ENCODE measurements at places on chromosomes 2 and 18.

- DNase-seq: no peak
These were observed 178.6 kb downstream of the SATB2 start for GRCh38 chr2:199279146-199279545.

DNA sequence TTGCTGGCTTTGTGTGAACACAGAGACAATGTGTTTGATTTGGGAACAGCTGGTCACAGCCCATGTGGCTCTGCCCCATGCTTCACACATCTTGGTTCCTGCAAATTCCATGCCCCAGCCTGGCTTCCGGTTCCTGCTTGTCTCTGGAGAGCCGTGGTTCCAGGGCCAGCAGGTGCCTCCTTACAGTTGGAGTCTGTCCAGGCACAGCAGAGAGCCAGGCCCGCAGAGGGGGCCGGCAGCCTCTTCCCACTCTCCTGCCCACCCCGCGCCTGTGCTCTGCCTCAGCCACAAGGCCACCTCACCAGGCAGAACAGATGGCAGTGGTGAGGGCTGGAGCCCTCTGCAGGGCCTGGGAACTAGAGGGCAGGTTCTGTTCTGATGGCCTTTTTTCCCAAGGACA is 81.5 kb downstream of the LDLRAD4 start:
- no peak for DNase-seq

- DNase-seq: peak; percentile 34
These were observed 51.1 kb downstream of the RTN4 start for GRCh38 chr2:54999182-54999581.

DNA sequence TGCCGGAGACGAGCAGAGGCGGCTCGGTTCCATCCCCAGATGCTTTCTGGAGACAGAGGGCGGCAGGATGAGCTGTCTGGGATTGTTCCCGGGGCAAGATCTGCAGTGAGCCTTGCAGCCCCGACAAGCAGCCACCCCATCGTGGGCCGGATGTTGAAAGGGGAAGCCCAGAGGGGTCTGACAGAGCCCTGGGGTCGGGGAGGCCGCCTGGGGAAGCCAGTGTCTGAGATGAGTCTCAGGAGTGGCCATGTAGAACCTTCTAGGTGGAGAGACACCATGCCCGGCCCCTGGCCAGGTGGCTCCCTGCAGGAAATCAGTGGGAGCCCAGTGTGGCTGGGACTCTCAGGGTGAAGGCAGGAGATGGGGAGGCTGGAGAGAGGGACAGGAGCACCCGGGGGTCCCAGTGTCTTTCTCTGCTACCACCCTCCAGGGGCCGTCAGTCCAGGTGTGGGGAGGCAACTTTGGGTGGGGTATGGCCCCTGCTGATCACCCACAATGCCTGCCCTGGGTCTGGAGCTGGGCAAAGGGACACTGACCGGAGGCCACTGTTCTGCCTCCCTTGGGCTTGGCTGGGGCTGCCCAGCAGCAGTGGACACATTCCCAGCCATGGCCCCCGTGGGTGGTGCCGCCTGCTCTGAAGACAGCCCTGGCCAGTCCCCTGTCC is 128.3 kb upstream of the HS6ST1 start:
- DNase-seq: no peak

- DNase-seq: no peak
These were observed 40.4 kb upstream of the MYCN start for GRCh38 chr2:15899751-15900493.

DNA sequence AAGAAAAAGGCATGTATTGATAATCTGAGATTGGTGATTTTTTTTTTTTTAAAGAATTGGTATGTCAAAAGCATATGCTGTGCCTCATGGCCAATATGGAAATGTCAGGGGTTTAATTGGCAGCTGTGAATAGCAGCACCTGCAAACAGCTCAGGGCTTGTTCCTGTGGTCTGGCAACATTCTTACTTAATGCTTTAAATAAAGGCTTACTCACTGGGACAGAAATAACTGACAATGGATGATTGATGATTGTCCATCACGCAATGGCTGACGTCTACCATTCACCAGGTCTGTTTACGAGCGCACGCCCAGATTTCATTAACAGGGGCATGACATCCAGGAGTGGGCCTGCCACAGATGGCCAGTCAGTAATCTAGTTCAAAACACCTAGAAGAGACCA is 66.7 kb downstream of the ETAA1 start:
- DNase-seq: no peak

DNA sequence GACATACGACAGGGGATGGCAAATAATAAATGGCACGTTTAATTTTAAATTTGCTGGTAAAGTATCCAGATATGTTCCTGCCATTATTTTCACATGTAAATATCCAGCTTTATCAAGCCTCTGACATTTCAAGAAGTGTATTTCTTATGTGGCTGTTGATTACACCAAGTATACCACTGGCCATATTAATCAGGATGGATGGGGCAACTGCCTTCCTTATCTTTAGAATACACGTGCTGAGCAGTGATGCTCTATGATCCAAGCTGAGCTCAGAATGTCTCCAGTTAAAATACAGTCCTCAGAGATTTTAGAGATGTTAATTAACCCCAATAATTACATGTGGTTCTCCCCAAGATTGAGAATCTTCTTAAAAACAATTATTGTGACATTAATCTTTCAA is 38.3 kb upstream of the RAPGEF4 start:
- no peak for DNase-seq

- DNase-seq: no peak
These were observed 40.7 kb upstream of the GALR1 start for GRCh38 chr18:77208964-77209363.

- no peak for DNase-seq
These were observed 35.3 kb downstream of the SH3RF3 start for GRCh38 chr2:109164311-109164710.

- DNase-seq: no peak
These were observed 48.7 kb downstream of the ST3GAL5 start for GRCh38 chr2:85840091-85840490.
